ENCODE measurements at places on chromosomes 6 and 20.

DNA sequence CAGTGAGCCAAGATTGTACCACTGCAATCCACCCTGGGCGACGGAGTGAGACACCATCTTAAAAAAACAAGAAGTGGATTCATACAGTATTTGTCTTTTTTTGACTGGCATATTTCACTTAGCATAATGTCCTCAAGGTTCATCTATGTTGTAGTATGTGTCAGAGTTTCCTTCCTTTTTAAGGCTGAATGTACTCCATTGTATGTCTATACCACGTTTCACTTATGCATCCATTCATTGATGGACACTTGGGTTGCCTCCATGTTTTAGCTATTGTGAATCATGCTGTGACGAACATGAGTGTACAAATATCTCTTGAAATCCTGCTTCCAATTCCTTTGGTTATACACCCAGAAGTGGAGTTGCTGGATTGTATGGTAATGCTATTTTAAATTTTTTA, 28.9 kb upstream of the FAM83D start:
- no peak for DNase-seq

DNA sequence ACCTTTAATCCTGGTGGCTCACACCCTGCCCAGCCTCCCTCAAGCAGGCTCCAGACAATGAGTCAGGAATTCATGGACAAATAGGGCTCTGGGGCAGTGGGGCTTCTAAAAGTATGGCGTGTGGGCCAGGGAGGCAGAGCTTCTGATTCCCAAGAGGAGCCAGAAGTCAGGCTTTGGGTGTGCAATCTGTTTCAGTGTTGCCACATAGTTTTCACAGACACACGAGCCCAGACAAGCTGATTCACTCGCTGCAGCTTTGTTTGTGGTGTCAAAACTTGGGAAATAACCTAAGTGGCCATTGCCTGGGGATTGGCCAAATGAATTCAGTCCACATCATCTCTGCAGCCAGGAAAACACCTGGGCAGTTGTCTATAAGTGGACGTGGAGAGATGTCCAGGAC, 9.2 kb downstream of the PEDS1 start:
- DNase-seq = no peak

DNA sequence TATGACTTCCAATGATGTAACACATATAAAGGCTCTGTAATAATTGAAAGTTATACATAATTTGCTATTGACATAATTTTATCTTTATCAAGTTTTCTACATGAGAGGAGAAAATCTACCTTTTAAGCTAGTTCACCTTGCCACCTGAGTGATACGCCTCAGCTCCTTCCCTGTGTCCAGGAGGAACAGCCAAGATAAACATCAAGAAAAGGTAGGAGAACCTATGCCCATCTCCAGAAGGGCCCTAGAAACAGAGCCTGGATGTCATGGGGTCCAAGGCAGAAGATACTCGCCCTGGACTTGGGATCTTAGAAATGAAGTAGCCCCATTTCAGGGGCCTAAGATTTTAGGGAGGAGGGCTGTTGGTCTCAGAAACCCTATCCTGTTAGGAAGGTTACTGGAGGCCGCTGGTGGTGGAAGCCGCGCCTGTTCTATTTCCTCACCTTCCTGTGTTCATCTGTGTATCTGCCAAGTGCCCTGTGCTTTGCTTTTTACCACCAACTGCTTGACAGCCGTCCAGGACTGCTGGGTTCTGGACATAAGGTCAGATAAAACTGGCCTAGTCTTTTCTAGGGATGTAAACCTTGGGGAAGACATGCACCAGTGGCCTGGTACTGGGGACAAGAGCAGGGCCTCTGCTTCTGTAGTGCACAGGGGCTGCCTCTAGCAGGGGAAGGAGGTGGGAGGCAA, 178.5 kb downstream of the ARID1B start:
- peak; percentile 31 for DNase-seq

- DNase-seq = no peak
Measured at GRCh38 chr20:48703107-48703506, 124.7 kb downstream of the PREX1 start.

DNA sequence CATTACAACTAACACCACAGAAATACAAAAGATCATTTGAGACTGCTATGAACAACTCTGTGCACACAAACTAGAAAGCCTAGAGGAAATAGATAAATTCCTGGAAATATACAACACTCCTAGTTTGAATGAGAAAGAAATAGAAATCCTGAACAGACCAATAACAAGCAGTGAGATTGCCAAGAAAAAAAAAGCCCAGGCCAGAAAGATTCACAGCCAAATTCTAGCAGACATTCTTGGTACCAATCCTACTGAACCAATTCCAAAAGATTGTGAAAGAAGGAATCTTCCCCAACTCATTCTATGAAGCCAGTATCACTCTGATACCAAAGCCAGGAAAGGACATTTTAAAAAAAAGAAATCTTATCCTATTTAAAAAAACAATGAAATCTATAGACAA, 7.0 kb upstream of the CDK19 start:
- DNase-seq = no peak

DNA sequence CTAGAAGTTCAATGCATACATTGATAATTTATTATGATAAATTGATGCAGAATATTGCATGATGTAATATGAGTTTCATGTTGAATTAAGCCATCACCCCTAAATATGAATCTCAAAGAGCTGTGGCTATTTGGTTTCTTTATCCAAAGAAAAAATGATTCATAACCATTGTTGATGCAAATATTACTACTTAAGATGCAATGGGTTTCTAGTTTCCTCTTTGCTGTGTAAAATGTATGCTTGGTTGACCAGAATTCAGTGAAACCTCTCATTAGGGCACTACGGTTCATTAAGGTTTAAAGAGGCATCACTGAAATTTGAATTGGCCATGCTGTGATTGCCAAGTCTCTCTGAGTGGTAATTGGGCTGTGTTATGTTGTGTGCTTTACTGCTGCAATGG, 492.5 kb upstream of the FLRT3 start:
- DNase-seq = no peak

GRCh38 chr6:89346433-89346832, 6.1 kb downstream of the UBE2J1 start:
- DNase-seq = no peak

- no peak for DNase-seq
Measured at GRCh38 chr6:33235221-33235634, 26.9 kb downstream of the RING1 start.

DNA sequence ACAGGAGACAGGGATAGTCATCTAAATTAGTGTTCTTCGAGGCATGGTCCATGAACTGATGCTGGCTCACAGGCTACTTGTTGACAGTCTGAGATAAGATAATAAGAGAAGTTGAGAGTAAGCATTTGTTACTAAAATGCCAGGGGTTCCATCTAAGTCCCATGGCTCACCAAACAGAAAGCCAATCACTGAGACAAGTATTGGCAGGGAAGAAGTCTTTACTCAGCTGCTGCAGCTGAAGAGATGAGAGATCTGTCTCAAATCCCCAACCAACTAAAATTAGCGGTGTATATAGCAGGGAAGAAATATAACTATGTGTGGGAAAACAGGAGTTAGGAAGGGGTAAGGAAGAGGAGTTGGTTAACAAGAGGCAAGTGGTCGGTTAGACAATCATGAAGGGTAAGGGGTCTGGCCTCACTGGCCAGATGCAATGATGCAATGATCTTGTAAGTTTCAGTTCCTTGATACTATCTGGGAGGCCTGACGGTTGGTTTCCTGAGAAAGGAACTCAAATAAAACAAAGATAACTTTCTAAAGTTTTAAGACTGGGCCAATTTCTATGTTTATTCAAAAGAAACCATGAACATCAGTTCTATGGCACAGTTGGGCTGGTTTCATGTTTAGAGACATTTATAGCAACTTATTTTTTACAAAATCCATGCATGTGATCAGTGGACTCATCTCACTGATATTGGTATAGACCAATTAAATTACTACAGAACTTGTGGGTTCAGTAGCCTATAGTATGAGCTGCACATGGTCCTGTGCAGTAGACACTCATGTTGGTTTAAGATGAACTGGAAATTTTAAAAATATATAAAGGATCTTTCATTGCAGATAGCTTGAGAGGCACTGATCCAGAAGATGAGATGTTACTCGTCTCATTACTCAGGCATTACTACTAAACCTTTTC, 9.9 kb upstream of the HEBP2 start:
- no peak for DNase-seq
